ENCODE measurements at places on chromosomes 4 and X.

DNA sequence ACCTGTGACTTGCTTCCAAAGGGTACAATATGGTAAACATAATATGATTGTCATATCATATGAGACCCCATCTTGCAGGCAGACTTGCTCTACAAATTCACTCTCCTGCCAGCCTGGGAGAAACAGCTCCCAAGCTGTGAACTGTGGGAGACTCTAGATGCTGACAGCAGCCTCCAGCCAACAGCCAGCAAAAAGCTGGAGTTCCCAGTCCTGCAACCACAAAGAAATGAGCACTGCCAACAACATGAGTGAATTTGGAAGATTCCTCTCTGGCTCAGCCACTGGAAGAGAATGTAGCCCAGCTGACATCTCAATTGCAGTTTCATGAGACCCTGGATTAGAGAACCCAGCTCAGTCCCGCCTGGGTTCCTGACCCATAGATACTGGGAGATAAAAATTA lies 145.4 kb downstream of the QDPR start:
- no peak for DNase-seq

DNA sequence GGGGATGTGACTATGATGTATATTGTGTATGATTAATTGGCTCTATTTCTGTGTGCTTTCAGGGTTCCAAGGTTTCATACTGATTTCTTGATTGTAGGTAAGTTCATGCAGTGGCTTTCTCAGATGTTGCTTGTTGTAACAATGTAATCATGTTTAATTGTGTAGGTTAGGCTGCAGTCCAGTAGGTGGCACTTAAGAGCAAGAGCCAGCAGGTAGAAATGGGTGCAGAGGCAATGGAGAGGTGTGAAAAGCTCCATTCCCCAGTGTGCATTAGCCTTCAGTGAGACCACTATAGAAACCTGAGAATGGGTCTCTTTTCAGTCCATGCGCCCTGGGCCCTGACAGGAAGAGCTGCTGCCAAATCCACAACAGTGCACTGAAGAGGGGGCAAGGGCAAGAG lies 28.2 kb downstream of the DCAF12L2 start:
- peak; percentile 11 for DNase-seq

DNA sequence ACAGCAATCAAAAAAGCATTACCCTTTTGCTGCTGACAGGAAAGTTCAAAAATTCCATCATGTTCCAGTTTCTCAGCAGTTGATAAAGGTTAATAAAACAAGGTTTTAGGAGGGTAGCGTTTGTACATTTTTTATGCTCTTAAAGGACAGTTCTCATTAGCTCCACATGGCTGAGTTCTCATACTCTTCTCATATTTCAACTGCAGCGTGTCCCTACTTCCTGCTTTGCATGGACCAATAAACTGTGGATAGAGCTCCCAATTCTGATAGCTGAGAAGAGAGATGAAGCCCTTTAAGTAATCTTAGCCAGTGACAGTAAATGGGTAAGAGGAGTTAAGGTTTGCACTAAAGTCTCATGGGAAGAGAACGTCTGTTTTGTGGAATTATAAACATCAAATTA lies 53.5 kb downstream of the SPANXA2 start:
- no peak for DNase-seq

DNA sequence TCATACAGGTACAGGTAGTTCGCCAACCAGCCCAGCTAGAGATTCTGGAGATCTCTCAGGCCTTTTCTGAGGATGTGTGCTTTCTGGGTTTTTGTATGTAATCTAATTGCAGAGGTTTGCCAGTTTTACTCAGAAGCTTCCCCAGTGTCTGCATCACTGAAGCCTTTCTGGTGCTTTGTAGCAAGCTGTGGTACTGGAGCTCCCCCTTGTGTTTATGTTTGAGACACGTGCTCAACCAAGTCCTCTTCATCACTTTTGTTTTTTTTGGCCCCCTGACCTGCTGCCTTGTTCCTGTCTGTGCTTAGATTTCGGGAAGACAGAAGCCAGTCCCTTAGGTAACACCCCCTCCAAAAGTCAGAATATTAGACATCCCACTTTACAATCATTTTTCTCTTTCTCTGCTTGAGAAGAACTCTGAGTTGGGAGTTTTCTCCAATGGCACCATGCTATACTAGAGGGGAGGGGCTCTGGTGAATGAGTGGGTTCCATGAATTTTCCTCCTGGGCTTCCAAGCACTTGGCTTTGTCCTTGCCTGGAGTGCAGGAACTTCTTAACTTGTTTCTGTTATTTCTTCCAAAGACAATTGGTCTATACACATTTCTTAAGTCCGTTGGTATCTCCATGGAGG lies 128.4 kb upstream of the TBC1D9 start:
- DNase-seq, result peak; percentile 70

DNA sequence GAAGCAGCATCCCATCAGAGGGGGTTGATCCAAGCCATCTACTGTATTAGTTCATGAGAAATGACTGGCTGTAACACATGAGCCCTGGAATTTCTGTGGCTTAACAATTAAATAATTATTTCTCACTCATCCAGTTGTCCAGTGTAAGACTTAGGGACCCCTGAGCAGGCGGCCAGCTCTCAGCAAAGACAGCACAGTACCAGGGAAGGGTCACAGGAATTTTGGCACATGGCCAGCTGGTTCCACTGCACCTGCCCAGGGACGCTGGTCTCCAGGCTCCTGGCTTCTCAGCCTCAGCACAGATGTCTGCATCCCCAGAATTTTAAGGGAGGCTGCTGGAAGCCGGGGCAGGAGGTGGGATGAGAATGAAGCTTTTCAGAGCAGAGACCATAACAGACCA lies 93.7 kb upstream of the DHRSX start:
- no peak for DNase-seq

GRCh38 chr4:180923486-180923885 lies 1319.7 kb upstream of the TENM3 start:
- DNase-seq, result no peak

DNA sequence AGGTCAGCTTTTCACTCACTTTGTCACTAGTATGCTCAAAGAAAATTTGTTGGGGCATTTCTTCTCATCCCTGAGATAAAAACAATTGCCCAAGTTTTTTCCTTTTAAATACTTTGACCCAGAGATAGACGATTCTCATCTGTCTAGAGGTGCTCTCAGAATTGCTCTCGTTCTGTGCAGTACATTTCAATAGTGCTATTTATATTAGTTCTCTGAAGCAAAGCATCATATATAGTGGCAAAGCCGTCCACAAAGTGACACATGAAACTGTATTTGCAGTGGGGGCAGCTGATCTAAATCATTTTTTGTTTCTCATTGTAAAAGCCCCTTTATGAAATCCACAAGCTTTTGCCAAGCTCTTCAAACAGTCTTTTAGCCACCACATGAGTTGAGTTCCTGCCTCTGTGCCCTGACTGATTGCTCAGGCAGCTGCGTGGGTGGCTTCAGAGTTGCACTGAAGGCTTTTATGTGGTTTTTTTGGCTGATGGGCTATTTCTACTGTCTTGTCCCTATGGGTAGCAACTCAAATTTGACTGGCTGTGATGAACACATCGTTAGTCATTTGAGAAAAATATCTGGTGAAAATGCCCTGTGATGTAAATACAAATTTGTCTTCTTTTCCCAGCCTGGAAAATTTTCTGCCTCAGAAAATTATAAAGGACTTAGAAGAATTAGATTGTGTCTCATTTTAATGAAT lies 119.1 kb upstream of the OTUD4 start:
- no peak for DNase-seq

DNA sequence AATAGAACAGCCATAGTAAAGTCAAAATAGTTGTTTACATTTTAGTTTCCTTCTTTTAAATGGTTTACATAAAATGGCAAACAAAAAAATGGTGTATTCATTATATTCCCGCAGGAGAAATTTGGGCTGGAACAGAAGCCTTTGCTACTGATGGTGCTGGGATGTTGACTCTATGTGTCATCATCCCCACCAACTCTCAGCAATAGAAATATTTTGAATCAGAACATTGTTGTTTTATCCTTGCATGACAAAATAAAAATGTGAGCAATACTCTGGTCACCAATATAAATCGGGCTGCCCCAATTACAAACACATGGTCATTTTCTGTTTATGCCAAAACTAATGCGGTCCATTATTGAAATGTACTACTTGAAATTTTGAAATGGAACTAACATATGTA lies 1131.6 kb upstream of the PCDH7 start:
- DNase-seq, result no peak

- no peak for DNase-seq
These were observed 31.0 kb downstream of the KDM6A start for GRCh38 chrX:44903830-44904530.

DNA sequence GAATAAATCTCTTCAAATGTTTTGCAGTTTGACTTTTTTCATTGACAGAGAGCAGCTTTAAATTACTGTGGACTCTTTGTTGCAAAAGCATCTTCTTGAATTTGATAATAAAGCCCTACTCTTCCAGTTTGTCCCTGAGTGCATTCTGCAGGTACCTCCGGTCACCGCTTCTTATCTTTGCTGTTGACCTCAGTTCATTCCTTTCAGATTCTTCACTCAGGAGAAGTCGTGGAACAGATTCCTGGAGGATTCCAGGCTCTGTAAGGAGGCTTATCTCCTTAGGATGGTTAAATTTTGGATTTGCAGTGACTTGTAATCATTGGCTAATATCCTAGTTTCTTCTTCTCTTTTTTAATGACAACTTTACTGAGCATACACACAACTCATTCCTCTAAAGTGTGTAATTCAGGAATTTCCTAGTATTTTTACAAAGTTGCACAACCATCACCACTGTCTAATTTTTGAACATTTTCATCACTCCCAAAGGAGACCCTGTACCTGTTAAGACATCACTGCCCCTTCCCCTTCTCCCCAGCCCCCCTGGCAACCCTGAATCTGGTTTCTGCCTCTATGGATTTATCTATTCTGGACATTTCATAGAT lies 22.0 kb downstream of the TBL1X start:
- DNase-seq, result no peak
